Pulmonary artery endothelial cell (primary cell): ENCODE measurements at places on chromosomes 3 and 15. TPM values are rescaled to one million over a fixed set of nuclear protein-coding genes. Genes with fewer than 3 reads are reported as not detected.

The CLDN18 gene
- total RNA-seq: not detected in 2 replicates

- DNase-seq: no peak
Measured at GRCh38 chr3:127043041-127043641, 60.2 kb downstream of the PLXNA1 start.

DNA sequence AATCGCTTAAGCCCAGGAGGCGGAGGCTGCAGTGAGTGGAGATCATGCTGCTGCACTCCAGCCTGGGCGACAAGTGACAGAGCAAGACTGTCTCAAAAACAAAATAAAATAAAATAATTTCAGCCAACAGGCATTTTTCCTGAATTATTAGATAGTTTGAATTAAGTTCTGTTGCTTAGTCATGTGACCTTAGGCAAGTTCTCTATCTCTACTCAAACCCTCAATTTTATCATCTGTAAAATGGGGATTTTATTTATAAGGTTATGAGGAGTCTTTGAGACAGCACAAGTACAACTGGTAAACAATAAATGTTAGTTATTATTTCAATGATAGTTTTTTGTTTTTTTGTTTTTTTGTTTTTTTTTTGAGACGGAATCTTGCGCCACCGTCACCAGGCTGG lies 13.0 kb downstream of the SQOR start:
- no peak for DNase-seq

GRCh38 chr3:124653797-124654469 lies 76.3 kb upstream of the UMPS start:
- DNase-seq: no peak

The FOXL2NB gene
- total RNA-seq: 0.04 TPM in 1 of 2 replicates, not detected in the other

GRCh38 chr15:62833646-62834045 lies 208.9 kb upstream of the TPM1 start:
- DNase-seq: no peak

GRCh38 chr3:147404800-147405230 lies 1.5 kb downstream of the ZIC4 start:
- no peak for DNase-seq
